NB4 (cell line): ENCODE measurements at places on chromosomes 2 and 18.

DNA sequence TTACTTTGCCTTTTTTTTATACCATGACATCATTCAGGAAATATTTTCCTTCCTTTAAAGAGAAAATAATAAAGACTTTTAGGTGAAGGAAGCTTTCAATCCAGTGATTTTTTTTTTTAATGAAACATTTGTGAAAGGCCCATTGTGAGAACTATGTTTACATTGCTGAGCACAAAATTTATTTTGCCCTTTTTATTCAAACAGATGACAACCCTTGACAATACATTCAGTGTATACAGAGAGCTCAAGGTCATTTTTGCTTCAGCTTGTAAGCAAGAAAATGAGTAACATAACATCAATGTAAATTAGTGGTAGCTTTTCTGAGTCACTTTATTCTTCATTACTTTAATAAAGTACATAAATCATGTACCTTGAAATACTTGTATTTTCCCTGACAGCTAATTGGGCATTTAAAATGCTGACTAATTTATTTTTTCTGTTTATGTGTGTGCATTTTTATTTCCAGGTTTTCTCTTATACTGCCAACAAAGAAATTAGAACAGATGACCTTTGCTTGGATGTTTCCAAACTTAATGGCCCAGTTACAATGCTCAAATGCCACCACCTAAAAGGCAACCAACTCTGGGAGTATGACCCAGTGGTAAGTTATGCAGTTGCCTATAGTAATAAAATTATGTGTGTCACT lies 121.6 kb downstream of the GALNT1 start:
- DNase-seq: no peak

DNA sequence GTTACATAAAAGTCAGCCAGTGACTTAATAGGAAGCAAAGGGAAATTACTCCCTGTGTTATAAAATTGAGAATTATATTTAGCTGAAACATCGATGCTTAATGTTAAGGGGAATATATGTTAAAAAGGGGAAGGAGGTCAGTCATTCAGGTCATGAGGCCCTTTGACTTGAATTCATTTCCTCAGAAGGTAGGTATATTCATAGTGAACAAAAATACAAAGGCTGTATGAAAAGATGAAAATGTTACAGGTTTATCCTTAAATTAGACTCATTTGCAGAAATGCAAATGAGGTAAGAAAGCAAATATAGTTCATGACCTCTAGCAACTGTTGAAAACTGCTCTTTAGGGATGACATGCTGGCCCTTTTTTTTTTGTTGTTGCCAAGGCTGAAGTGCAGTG lies 20.8 kb downstream of the MSH6 start:
- DNase-seq: no peak

DNA sequence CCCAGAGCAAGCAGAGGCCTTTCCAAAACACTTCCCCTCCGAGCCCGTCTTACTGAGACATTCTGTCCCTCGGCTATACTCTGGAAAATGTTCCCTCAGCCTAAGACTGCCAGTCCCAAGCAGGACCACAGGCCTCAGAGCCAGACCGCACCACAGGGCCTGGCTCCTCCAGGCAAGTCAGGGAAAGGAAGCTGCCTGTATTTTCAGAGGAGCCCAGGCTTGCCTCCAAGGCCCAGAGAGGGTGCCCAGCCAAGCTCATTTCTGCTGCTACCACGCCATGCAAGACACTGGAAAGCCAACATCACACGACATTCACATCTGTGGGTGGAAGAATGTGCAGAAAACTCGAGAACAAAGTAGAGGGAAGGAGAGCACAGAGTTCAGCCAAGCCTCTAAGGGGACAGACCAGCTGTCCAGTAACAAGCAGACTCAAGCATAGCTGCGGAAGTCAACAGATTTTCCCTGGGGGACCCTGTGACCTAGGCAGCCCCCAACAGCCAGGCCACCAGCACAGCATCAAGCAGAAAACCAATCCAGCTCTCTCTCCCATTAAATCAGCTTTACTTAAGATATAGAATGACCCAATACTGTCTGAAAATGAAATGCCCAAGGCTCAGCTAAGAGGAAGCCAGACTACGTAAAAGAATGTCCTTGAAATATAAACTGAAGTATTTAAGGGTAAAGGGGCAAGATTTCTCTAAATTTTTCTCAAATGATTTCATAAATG lies 123.9 kb downstream of the ZFP36L2 start:
- no peak for DNase-seq

DNA sequence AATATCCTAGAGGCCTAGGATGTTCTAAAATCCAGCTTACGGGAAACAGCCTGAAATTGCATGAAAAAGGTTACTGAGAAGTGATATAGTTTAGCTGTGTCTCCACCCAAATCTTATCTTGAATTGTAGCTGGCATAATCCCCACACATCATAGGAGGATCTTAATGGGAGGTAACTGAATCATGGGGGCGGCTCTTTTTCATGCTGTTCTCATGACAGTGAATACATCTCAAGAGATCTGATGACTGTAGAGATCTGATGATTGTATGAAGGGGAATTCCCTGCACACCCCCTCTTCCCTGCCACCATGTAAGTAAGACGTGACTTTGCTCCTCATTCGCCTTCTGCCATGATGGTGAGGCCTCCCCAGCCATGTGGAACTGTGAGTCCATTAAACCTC lies 385.6 kb upstream of the ID2 start:
- DNase-seq: no peak

- DNase-seq: peak; percentile 53
Measured at GRCh38 chr2:167212014-167212648, 323.9 kb downstream of the XIRP2 start.

DNA sequence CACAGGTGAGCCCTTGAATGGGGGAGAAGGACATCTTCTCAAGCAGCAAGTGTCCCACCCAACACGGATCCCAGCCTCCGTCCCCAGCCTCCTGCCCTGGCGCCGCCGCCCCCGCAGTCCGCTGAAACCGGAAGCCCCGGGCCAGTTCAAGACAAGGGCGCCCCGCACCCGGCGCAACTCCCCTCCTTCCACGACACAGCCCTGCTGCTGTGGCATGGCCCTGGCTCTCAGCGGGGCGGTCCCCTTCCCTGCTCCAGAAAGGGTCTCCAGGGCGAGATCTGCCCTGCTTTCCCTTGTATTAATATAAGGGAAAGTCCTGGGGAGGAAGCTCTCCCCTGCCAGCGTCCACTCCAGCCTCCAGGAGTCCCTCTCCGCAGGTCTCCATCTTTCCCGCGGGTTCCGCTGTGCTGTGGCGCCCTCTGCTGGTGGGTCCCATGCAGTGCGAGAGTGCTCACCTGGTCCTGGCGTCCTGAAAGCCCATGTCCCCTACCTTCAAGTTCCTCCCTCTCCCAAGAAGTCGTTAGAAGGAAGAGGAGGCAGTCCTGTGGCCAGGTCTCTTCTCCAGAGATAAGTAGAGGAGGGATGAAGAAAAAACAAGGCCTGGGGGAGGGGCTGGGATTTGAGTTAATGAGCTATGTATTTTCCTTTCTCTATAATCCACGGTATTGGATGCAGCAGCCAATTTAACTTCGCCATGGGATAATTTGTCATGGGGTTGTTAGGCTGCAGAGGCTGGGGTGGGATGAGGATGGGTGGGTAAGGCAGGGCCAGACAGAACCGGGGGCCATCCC lies 176.0 kb downstream of the SMAD2 start:
- peak; percentile 58 for DNase-seq
